ENCODE measurements at places on chromosomes 3 and 15. TPM values are rescaled to one million over a fixed set of nuclear protein-coding genes. Genes with fewer than 3 reads are reported as not detected.

DNA sequence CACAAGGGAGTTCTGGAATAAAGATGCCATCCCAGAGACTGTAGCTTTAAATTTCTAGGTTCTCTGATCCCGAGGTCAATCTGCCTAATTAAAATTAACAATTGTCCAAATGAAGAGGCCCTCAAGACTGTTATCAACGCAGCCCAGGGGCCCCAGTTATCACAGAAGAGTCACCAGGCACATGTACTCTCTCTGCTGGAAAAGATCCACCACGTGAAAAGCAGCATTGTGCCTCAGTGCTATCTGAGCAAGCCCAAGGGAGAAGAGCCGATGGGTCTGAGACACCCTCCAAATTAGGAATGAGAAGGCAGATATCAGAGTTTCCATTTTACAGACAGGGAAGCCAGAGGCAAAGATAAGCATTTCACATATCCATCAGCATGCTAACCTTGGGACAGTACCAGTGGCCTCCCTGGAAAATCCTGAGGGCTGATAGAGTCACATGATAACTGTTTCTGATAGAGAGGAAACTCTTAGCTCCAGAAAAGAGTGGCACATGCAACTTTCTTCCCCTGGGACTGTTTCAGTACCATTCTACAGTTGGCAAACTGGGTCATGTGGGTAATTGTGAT lies 55.5 kb downstream of the ITGB5 start:
- H3K36me3 ChIP-seq, result peaks cover 2% of the 10 kb centered on the region
- H3K27ac ChIP-seq, result peak overlapping the region; percentile 90
- H3K4me3 ChIP-seq, result no peak overlapping the region
- DNase-seq, result no peak
- peaks cover 58% of the 10 kb centered on the region for H3K4me1 ChIP-seq

DNA sequence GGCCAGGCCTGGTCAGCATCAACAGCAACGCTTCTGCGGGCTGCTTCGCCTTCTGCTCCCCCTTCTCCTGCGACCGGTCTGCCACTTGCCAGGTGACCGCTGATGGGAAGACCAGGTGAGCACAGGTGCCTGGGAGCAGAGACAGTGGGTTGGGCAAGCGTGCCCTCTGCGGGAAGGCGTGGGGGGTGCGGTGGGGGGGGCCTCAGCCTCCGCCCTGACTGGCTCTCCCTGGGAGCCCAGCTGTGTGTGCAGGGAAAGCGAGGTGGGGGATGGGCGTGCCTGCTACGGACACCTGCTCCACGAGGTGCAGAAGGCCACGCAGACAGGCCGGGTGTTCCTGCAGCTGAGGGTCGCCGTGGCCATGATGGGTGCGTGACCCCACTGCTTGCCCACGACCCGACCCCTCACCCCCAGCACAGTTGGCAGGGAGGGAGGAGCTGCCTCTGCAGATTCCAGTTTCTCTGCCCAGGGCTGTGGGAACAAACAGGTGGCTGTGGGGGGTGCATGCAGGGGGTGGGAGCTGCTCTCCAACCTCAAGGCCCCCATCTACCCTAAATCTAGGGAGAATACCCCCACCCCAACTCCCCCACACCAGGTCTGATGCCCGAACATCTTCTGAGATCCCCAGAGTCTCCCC lies 8.8 kb downstream of the STAB1 start:
- H3K27me3 ChIP-seq, result no peaks in the 10 kb centered on the region
- H3K4me1 ChIP-seq, result peaks cover 11% of the 10 kb centered on the region
- DNase-seq, result no peak
- no peak overlapping the region for H3K27ac ChIP-seq

Gene GJD2
- total RNA-seq, result not detected

- no peak overlapping the region for H3K4me3 ChIP-seq
- no peaks in the 10 kb centered on the region for H3K4me1 ChIP-seq
- H3K27ac ChIP-seq, result no peak overlapping the region
- DNase-seq, result no peak
- no peaks in the 10 kb centered on the region for H3K27me3 ChIP-seq
Measured at GRCh38 chr3:61547625-61548024, 13.7 kb upstream of the PTPRG start.

- H3K36me3 ChIP-seq, result no peaks in the 10 kb centered on the region
- DNase-seq, result no peak
- no peak overlapping the region for H3K27ac ChIP-seq
- H3K4me1 ChIP-seq, result peaks cover 6% of the 10 kb centered on the region
- no peak overlapping the region for H3K4me3 ChIP-seq
- no peaks in the 10 kb centered on the region for H3K27me3 ChIP-seq
Measured at GRCh38 chr15:67865766-67866165, 25.9 kb upstream of the RNU6-1 start.

DNA sequence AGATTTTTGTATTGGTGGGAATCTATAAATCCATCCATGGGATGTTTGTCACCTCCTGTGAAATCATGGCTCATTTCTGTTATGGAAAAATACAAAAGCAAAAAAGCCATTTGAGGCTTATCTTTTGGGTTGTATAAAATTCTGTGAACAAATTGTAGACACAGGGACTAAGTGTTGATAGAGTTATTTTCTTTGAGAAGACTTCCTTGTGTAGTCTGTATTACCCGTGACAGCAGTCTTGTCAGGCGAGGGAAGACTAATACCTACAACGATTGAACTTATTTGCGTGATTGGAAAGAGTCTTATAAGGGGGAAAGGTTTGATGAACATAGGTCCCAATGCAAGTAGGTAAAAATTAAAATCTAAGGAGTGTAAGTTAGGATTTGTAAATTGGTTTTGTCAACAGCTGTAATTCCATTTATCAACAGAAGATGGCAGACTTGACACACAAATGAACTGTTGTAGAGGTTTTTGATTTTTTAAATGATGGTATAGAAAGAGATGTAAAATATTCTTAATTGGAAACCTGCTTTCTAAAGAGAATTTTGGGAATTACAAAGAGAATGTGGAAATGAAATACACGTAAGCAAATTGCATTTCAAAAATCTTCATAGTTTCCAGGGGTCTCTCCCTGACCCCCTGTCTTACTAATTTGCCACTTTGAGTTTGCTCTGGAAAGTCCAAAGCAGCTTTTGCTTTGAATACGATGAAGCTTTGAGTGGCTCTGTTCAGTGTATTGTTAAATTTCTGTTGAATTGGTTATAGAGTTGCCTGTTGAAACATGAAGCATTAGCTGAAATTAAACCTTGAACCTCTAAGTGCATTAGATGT lies 33.2 kb downstream of the SLC25A26 start:
- H3K4me3 ChIP-seq, result no peak overlapping the region
- no peaks in the 10 kb centered on the region for H3K27me3 ChIP-seq
- peaks cover 7% of the 10 kb centered on the region for H3K36me3 ChIP-seq
- no peak for DNase-seq
- H3K27ac ChIP-seq, result no peak overlapping the region

Gene EBLN2
- total RNA-seq, result 2.1 TPM

GRCh38 chr3:38479431-38480092 lies 16.6 kb upstream of the EXOG start:
- peaks cover 8% of the 10 kb centered on the region for H3K36me3 ChIP-seq
- H3K27ac ChIP-seq, result no peak overlapping the region
- no peaks in the 10 kb centered on the region for H3K27me3 ChIP-seq
- no peak overlapping the region for H3K4me3 ChIP-seq
- no peak for DNase-seq

GRCh38 chr15:46855388-46855787 lies 861.9 kb upstream of the SEMA6D start:
- no peak overlapping the region for H3K4me3 ChIP-seq
- no peak for DNase-seq
- H3K27me3 ChIP-seq, result no peaks in the 10 kb centered on the region
- H3K36me3 ChIP-seq, result no peaks in the 10 kb centered on the region
- H3K4me1 ChIP-seq, result no peaks in the 10 kb centered on the region

DNA sequence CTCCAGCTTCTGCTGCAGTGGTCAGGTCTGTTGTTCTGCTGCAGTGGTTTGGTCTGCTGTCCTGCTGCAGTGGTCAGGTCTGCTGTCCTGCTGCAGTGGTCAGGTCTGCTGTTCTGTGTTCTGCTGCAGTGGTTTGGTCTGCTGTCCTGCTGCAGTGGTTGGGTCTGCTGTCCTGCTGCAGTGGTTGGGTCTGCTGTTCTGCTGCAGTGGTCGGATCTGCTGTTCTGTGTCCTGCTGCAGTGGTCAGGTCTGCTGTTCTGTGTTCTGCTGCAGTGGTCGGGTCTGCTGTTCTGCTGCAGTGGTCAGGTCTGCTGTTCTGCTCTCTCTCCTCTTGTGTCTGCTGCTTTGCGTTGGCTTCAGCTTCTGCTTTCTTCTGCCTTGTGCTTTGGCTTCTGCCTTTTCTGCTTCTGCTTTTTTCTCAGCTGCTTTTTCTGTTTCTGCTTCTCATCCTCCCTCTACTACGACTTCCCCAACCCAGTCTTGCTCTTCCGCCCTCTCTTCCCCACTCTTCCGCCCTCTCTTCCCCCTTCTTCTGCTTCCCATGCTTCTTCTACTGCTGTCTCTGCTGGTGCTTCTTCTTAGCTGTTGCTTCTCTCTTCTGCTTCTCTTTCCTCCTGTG lies 50.7 kb downstream of the FAM43A start:
- peaks cover 45% of the 10 kb centered on the region for H3K4me1 ChIP-seq
- no peak for DNase-seq
- no peak overlapping the region for H3K27ac ChIP-seq
- no peaks in the 10 kb centered on the region for H3K36me3 ChIP-seq

Gene C15orf62
- not detected for total RNA-seq

DNA sequence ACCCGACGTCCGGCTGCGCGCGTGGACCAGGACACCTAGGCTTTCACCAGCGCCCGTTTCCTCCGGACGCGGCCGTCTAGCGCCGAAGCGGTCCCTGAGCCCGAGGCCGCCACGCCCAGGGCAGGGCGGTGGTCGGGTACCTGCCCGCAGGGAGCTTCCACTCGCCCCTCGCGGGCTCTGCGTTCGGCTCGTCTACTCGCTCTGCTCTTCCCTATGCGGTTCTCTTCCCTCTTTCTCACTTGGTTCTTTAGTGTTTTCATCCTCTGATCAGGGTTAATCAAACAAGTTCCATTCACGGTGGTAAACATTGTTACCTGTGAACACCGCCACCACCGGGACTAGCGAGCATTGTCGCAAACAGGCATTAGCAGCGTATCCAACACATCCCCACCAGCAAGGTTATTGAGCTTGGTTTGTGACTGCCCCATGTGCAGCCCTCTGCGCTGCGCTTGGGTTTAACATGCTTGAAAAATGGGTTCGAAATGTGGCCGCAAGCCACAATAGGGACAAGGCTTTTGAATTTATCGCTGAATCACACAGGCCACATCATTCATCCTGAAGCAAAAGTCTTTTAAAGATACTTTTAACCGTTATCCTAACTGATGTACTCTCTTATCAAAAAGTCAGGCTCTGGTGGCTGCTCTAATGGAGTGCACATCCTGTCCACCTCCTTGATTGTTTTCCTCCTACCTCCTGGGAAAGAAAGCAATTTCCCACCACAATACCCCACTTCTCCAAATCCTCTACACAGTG lies 843 bp upstream of the CD47 start:
- H3K4me1 ChIP-seq, result peaks cover 25% of the 10 kb centered on the region
- peaks cover 12% of the 10 kb centered on the region for H3K36me3 ChIP-seq
- H3K4me3 ChIP-seq, result peak overlapping the region; percentile 99
- DNase-seq, result no peak
- peak overlapping the region; percentile 89 for H3K27ac ChIP-seq

Gene DNAH1
- total RNA-seq, result 1.1 TPM

Gene GRK7
- not detected for total RNA-seq

Gene RYR3
- total RNA-seq, result 7.9 TPM

Gene P2RY14
- total RNA-seq, result not detected

GRCh38 chr3:147614210-147614609 lies 205.0 kb downstream of the ZIC1 start:
- no peaks in the 10 kb centered on the region for H3K27me3 ChIP-seq
- DNase-seq, result no peak
- H3K4me1 ChIP-seq, result no peaks in the 10 kb centered on the region

DNA sequence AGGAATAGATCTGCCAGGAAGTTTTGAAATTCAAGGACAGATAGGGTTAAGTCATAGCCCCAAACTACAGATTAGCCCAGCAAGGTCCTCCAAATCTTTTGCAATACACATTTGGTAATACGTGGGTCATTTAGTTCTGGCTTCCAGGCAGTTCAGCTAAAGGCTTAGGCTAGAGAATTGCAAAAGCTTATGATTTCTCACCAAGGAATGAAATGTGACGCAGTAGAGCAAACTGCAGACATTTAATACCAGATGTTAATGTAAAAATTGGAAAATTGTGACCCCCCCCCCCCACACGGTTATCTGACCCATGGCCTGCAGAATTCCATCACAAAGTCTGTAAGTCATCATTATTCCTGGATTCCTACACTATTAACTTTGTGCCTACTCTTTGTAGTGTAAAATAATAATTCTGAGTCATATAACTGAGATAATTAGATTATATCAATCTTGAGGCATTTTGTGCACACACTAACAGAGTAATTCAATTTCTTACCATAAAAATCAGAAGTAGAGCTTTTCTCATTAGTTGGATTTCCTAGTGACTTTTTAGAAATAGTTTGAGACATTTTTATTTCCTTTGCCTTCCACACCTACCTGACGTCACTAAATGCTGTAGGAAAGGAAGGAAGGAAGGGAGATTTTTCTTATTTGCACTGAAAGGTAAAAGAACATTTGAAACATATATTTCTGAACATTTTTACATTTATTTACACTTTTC lies 235.2 kb downstream of the DTWD1 start:
- H3K27ac ChIP-seq, result no peak overlapping the region
- no peaks in the 10 kb centered on the region for H3K36me3 ChIP-seq
- H3K4me3 ChIP-seq, result no peak overlapping the region
- H3K4me1 ChIP-seq, result no peaks in the 10 kb centered on the region
- no peaks in the 10 kb centered on the region for H3K27me3 ChIP-seq

GRCh38 chr3:72904163-72904562 lies 16.3 kb downstream of the GXYLT2 start:
- DNase-seq, result no peak
- H3K27me3 ChIP-seq, result no peaks in the 10 kb centered on the region
- H3K36me3 ChIP-seq, result no peaks in the 10 kb centered on the region
- peaks cover 26% of the 10 kb centered on the region for H3K4me1 ChIP-seq
- no peak overlapping the region for H3K4me3 ChIP-seq

GRCh38 chr15:45199136-45199810 lies 11.5 kb upstream of the SHF start:
- H3K4me1 ChIP-seq, result no peaks in the 10 kb centered on the region
- H3K27ac ChIP-seq, result no peak overlapping the region
- H3K4me3 ChIP-seq, result peak overlapping the region; percentile 61
- no peak for DNase-seq
- no peaks in the 10 kb centered on the region for H3K36me3 ChIP-seq
- no peaks in the 10 kb centered on the region for H3K27me3 ChIP-seq

Gene PYGO1
- 9.9 TPM for total RNA-seq

GRCh38 chr3:90018779-90019178 lies 911.4 kb downstream of the EPHA3 start:
- H3K4me1 ChIP-seq, result 0 out of 2 replicates have a peak, but pooled peaks cover 4% of the 10 kb centered on the region
- DNase-seq, result no peak
- H3K4me3 ChIP-seq, result no peak overlapping the region
- H3K36me3 ChIP-seq, result no peaks in the 10 kb centered on the region
- no peaks in the 10 kb centered on the region for H3K27me3 ChIP-seq
- H3K27ac ChIP-seq, result no peak overlapping the region

- DNase-seq, result no peak
- H3K4me3 ChIP-seq, result no peak overlapping the region
- no peaks in the 10 kb centered on the region for H3K36me3 ChIP-seq
- no peaks in the 10 kb centered on the region for H3K4me1 ChIP-seq
- no peaks in the 10 kb centered on the region for H3K27me3 ChIP-seq
Measured at GRCh38 chr3:124691599-124691998, 38.7 kb upstream of the UMPS start.

Data from SJSA1 (cell line).